IMR-90 (cell line): ENCODE measurements at places on chromosomes 1 and 21. TPM values are rescaled to one million over a fixed set of nuclear protein-coding genes. Genes with fewer than 3 reads are reported as not detected.

DNA sequence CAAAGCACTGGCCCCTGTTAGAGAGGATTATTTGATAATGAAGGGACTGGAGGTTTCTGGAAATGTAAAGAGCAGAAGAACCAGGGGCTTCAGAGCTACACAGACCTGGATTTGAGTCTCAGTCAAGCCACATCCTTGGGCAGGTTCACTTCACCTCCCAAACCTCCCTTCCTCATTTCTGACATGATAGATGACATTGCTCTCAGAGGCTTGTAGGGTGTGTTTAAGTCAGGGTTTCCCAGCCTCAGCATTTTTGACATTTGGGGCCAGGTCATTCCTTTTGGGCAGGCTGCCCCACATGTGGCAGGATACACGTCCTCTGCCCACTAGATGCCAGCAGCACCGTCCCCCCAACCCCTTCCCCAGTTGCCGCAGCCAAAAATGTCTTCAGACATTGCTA lies 474.6 kb downstream of the MATN1 start:
- no peak overlapping the region for H3K27ac ChIP-seq
- no peaks in the 10 kb centered on the region for H3K4me1 ChIP-seq
- H3K27me3 ChIP-seq = no peaks in the 10 kb centered on the region
- no peak for DNase-seq
- H3K4me3 ChIP-seq = no peak overlapping the region

DNA sequence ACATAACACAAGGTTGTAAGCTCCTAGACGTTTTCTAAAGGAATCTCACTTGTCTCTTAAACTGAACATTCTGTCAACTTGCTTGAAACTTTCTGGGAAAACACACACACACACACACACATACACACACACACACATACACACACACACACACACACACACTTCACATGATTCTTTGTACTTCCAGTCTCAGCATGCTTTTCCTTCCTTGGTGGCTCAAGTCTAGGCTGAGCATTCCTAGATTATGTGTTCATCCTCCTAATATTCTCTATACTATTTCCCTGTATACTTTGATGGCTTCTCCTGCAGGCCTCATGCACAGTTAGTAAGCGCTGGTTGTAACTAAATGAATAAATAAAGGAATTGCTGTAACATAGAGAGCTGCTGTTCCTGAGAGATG lies 372.1 kb downstream of the PTPRC start:
- H3K27ac ChIP-seq = 0 out of 2 replicates have a peak overlapping the region, but pooled peaks have one; percentile 23
- H3K36me3 ChIP-seq = no peaks in the 10 kb centered on the region
- no peak overlapping the region for H3K4me3 ChIP-seq
- no peaks in the 10 kb centered on the region for H3K4me1 ChIP-seq
- no peaks in the 10 kb centered on the region for H3K27me3 ChIP-seq

GRCh38 chr1:75796376-75797272 lies at the start of gene MSH4:
MSH4 (plus strand) TSS chr1:75796882; CDS start chr1:75796986, 104 bp downstream.
- peaks cover 39% of the 10 kb centered on the region for H3K36me3 ChIP-seq
- no peak for DNase-seq
- H3K27me3 ChIP-seq = no peaks in the 10 kb centered on the region
- H3K27ac ChIP-seq = no peak within 1 kb of the TSS
- H3K4me1 ChIP-seq = no peaks in the 10 kb centered on the region
- H3K4me3 ChIP-seq = no peak within 1 kb of the TSS

DNA sequence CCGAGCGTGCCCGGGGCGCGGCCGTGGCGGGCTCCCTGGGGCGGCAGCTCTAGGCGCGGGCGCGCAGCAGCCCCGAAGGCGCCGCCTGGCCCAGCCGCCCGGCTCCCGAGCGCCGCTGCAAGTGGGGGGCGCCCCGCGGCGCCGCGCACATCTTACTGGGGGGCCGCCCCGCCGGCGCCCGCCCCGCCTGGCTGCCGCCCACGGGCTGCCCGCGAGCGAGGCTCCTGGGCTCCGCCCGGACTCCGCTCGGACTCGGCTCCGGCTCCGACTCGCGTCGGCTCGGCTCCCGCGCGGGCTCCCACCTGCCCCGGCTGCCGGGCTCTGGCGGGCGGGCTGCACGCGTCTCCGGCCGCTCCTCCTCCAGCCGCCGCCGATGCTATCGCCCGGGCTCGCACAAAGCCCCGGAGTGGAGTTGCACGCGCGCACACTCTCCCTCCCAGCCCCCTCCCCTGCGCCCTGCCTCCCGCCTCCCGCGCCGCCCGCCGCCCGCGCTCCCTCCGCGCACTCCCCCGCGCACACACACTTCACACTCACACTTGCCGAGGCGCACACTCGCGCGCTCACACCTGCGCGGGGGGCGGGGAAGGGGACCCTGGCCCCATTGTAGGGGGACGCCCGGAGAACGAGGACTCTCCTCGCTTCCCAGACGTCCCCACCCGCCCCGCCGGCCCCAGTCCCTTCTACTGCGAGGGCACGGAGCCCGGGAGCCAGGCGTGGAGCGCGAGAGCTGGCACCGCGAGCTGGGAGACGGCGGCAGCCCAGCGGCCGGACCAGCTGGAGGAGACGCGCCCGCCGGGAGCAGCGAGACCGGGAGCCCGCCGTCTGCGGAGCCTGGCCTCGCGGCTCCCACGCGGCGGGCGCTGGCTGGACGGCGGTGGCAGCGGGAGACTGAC lies at the start of gene GRIK3:
Gene GRIK3, minus strand, starts transcription at position 395 of the 893 bp plus-strand sequence. CDS start 407 bp downstream, outside the sequence.
- H3K4me1 ChIP-seq = no peaks in the 10 kb centered on the region
- H3K27me3 ChIP-seq = peaks cover 44% of the 10 kb centered on the region
- no peak for DNase-seq
- H3K36me3 ChIP-seq = no peaks in the 10 kb centered on the region
- no peak within 1 kb of the TSS for H3K27ac ChIP-seq

DNA sequence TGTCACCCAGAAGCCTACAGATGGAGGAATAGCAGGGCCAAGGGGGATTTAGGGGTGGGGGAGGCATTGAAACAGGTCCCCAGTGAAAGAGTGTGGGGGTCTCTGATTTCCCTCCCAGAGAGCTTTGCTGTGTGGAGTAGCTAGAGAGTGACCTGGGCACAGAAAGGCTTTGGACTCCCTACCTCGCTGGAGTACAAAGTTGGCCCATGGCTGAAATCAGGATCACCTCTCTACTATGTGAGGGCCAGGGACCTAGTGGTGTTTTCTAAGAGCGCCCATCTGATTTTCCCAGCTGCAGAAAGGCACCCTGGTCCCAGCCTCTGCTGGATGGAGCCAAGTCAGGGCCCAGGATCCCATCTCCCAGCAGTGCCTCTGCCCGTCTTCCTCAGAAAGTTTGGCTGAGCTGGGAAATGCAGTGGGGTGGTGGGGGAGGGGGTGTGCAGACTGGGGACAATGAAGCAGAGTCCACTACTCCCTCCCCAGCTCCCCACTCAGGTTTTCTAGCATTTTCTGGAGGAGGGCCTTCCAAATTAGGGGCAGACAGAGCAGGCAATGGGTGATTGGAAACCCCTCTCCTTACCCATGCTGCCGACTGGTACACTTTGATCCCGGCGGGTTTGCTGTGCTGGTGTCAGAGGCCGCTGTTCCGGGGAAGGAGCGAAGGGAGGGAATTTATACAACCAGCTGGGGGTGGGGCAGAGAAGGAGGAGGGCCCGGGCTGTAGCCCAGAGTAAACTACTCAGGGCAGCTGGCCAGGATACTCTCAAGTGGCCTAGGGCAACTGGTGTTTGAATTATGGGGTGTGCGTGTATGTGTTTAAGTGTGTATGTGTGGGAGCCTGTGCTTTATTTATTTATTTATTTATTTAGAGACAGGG lies at the start of gene SELENBP1:
Gene SELENBP1, minus strand, starts transcription at position 648 of the 877 bp plus-strand sequence. Its CDS starts 64 bp downstream, at position 584.
- no peaks in the 10 kb centered on the region for H3K27me3 ChIP-seq
- peak; percentile 71 for DNase-seq
- H3K4me1 ChIP-seq = peaks cover 14% of the 10 kb centered on the region
- H3K4me3 ChIP-seq = peak within 1 kb of the TSS; percentile 50
- peaks cover 6% of the 10 kb centered on the region; the same call in 1 of the 2 replicates for H3K36me3 ChIP-seq
- peak within 1 kb of the TSS; percentile 15 for H3K27ac ChIP-seq

PPIAL4G gene
- total RNA-seq = not detected in 2 replicates

OR4F16 gene
- total RNA-seq = not detected in 2 replicates

GRCh38 chr1:225453797-225454648 lies 26.2 kb upstream of the LBR start:
- no peak overlapping the region for H3K4me3 ChIP-seq
- no peaks in the 10 kb centered on the region for H3K27me3 ChIP-seq
- H3K4me1 ChIP-seq = peaks cover 4% of the 10 kb centered on the region; the same call in 1 of the 2 replicates
- DNase-seq = peak; percentile 31
- no peak overlapping the region for H3K27ac ChIP-seq
- H3K36me3 ChIP-seq = no peaks in the 10 kb centered on the region

GRCh38 chr21:14890141-14890540 lies 174.7 kb downstream of the NRIP1 start:
- no peak overlapping the region for H3K27ac ChIP-seq
- no peaks in the 10 kb centered on the region for H3K27me3 ChIP-seq
- DNase-seq = no peak
- H3K4me1 ChIP-seq = peaks cover 6% of the 10 kb centered on the region; the same call in 1 of the 2 replicates
- H3K36me3 ChIP-seq = no peaks in the 10 kb centered on the region

ADAMTSL4 gene
- total RNA-seq = 0.54 and 0.56 TPM in 2 replicates

DNA sequence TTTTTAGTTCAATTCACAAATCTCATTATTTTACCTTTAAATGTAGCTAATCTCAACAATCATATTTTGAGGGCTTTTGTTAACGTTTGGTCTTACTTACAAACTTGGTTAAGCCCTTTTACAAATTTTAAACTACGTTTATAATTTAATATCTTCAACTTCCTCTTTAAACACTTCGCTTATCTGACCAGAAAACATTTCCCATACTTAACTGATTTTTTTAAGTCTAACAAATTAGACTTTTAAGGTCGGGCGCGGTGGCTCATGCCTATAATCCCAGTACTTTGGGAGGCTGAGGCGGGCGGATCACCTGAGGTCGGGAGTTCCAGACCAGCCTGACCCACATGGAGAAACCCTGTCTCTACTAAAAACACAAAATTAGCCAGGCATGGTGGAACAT lies 300.9 kb downstream of the LMX1A start:
- H3K27me3 ChIP-seq = no peaks in the 10 kb centered on the region
- DNase-seq = no peak
- H3K4me1 ChIP-seq = no peaks in the 10 kb centered on the region
- no peaks in the 10 kb centered on the region for H3K36me3 ChIP-seq
- H3K4me3 ChIP-seq = no peak overlapping the region

DNA sequence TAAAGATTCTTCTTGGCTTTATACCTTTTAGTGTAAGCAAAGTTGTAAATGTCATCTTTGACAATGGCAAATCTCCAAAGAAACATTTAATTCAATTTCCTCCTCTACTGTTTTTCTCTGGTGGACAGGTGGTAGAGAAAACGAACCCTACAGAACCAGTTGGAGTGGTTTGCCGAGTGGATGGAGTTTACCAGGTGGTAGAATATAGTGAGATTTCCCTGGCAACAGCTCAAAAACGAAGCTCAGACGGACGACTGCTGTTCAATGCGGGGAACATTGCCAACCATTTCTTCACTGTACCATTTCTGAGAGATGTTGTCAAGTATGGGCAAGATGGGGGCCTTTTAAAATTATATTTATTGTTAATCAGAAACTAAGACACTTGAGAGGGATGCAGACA lies 25.8 kb downstream of the UAP1 start:
- peaks cover 35% of the 10 kb centered on the region for H3K36me3 ChIP-seq
- no peaks in the 10 kb centered on the region for H3K27me3 ChIP-seq
- H3K4me3 ChIP-seq = no peak overlapping the region
- no peak for DNase-seq
- H3K4me1 ChIP-seq = no peaks in the 10 kb centered on the region
- H3K27ac ChIP-seq = no peak overlapping the region

GRCh38 chr1:244214009-244214967 lies 163.2 kb downstream of the ZBTB18 start:
- no peaks in the 10 kb centered on the region for H3K36me3 ChIP-seq
- no peak overlapping the region for H3K4me3 ChIP-seq
- peak; percentile 98 for DNase-seq
- H3K27me3 ChIP-seq = no peaks in the 10 kb centered on the region

THEM4 gene
- total RNA-seq = 7.3 and 8.3 TPM in 2 replicates

DNA sequence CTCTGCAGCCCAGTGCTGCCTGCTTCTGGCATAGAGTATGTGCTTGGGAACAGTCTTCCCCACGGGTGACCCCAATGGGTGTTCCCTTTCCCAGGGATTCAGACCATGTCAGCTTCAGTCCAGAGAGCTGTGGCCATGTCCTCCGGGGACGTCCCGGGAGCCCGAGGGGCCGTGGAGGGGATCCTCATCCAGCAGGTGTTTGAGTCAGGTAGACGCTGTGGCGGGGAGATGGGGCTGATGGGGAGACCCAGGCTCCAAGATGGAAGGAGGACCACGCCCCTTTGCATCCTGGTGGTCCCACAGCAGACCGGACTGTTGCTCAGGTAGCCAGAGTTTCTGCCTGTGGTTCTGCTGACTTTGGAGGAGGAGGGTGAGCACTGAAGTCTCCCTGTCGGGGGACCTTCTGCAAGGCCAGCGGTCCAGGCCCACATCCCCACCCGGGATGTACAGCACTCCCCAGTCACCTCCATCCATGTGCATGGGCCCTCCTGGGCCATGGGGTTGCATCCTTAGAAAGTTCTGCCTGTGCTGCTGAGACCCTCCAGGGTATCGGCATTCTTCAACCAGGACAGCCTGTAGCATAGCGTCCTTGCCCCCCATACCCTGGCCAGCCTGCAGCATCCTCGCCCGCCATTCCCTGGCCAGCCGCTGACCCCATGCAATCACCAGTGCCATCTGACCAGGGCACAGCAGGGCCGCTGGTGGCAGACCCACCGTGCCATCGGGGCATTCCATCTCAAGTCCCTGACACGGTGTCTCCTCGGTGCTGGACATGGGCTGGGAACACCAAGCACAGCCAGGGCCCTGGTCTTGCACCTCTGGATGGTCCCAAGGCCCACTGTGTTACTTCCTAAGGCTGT lies 2.8 kb downstream of the AIRE start:
- no peaks in the 10 kb centered on the region for H3K36me3 ChIP-seq
- H3K4me3 ChIP-seq = no peak overlapping the region
- peaks cover 26% of the 10 kb centered on the region; the same call in 1 of the 2 replicates for H3K27me3 ChIP-seq
- no peak for DNase-seq
- H3K27ac ChIP-seq = no peak overlapping the region
- peaks cover 4% of the 10 kb centered on the region; the same call in 1 of the 2 replicates for H3K4me1 ChIP-seq

GRCh38 chr1:166167572-166167925 lies 748 bp upstream of the FAM78B start:
- H3K36me3 ChIP-seq = no peaks in the 10 kb centered on the region
- no peak overlapping the region for H3K4me3 ChIP-seq
- no peak for DNase-seq

- no peaks in the 10 kb centered on the region for H3K36me3 ChIP-seq
- H3K4me3 ChIP-seq = no peak overlapping the region
- H3K27ac ChIP-seq = no peak overlapping the region; the same call in 1 of the 2 replicates
- peak; percentile 90 for DNase-seq
- H3K4me1 ChIP-seq = peaks cover 13% of the 10 kb centered on the region
Measured at GRCh38 chr1:54118704-54119103, 34.1 kb downstream of the CDCP2 start.

- no peak overlapping the region for H3K4me3 ChIP-seq
- H3K27ac ChIP-seq = no peak overlapping the region
- no peaks in the 10 kb centered on the region for H3K36me3 ChIP-seq
- DNase-seq = no peak
- H3K27me3 ChIP-seq = no peaks in the 10 kb centered on the region
Measured at GRCh38 chr21:19522381-19522780, 1118.8 kb upstream of the TMPRSS15 start.

GRCh38 chr1:212452323-212453155 lies 19.8 kb downstream of the NENF start:
- H3K4me3 ChIP-seq = no peak overlapping the region
- no peaks in the 10 kb centered on the region for H3K27me3 ChIP-seq
- H3K4me1 ChIP-seq = peaks cover 4% of the 10 kb centered on the region; the same call in 1 of the 2 replicates
- no peak overlapping the region for H3K27ac ChIP-seq
- DNase-seq = peak; percentile 84

- no peak for DNase-seq
- H3K36me3 ChIP-seq = no peaks in the 10 kb centered on the region
- H3K4me3 ChIP-seq = no peak overlapping the region
- no peaks in the 10 kb centered on the region for H3K27me3 ChIP-seq
Measured at GRCh38 chr1:80083892-80084291, 1077.4 kb upstream of the ADGRL4 start.

DENND4B gene
- 1.8 and 2.5 TPM in 2 replicates for total RNA-seq

SNX27 gene
- 25.6 and 34.4 TPM in 2 replicates for total RNA-seq
